CD4-positive, alpha-beta T cell treated with Interleukin-10 for 1 hour (primary cell): ENCODE measurements at places on chromosomes 2 and 18.

- DNase-seq = no peak
Measured at GRCh38 chr18:75314117-75314516, 103.5 kb downstream of the TSHZ1 start.

- no peak for DNase-seq
Measured at GRCh38 chr2:235532307-235532706, 38.5 kb downstream of the AGAP1 start.

DNA sequence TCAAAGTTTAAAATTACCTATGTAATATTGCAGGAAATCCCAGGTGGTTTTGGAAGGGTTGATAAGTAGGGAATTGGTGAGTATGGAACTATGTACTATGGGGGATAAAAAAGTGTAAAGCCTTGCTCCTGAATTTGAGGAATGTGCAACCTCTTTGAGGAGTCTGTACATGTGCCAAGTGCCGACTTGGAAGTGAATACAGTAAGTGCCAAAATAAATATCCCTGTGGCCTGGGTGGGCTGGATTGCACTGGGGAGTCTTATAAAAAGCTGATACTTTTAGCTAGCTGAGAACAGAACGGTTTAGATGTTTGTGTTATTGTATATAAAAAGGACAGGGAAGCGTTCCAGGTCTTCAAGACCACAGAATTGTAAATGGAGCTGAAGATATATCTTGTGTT, 317.1 kb upstream of the LRRTM1 start:
- no peak for DNase-seq

DNA sequence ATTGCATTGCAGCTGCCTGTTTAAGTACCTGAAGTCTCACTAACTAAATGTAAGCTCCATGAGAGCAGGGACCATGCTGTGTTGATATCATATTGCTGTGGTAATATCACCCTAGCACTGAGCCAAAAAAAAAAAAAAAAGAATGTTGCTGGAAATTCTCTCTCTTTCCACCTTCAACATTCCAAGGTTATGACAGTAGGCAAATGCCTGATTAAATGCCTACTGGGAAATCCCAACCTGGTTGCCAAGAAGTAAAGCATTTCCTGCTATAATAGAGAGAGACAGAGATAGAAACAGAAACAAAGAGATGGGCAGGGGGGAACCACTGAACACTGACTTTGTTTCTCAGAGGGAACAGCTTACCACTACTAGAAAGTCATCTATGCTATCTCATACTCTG, 1604.2 kb downstream of the LRP1B start:
- DNase-seq = no peak

DNA sequence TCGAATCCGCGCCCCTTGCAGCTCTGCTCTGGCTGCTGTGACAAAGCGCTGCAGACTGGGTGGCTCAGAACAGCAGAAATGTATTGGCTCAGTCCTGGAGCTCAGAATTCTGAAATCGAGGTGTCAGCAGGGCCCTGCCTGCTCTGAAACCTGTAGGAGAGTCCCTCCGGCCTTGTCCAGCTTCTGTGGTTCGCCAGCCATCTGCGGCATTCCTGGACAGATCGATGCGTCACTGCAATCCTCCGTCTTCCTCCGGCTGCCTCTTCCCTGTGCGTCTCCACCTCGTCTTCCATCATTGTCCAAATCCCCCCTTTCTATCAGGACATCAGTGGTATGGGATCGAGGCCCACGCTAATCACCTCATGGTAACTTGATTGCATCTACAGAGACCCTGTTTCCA, 115.2 kb downstream of the RNF144A start:
- no peak for DNase-seq

GRCh38 chr18:77203071-77203470, 46.6 kb upstream of the GALR1 start:
- DNase-seq = no peak

- DNase-seq = no peak
Measured at GRCh38 chr2:236317938-236318396, 53.8 kb upstream of the ASB18 start.

DNA sequence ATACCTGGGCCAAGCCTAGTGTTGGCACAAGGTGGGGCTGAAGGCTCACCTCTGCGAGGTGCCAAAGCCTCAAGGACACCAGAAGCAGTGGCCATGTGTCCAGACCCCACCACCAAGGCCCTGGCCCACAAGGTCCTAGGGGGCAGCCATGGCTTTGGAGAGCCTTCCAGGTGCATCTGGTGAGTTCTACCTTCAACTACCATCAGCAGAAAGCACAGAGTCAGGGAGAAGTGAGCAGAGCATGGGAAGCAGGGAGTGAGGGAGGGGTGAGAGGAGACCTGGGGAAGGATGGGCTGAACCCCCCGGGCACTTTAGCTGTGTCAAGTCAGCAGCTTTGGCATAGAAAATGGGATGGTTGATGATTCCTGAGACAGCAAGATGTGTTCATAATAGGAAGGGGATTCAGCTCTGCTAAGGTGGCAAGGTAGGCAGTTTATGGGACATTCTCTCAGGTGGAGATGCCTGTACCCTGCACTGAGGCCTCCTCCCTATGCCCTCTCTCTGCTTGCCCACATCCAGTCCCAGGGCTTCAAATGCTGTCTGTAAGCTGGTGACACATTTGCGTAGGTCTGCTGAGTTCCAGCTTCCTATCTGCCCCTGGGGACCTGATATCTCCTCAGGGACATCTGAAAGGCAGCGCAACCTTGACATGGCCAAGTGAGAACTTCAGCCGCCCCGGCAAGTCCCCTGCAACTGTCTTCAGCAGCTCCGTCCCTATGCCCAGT, 83.4 kb upstream of the RGPD5 start:
- DNase-seq = no peak

- DNase-seq = no peak
Measured at GRCh38 chr18:31667185-31667584, 17.2 kb downstream of the B4GALT6 start.
